Mucosa of descending colon (tissue), 3 donors: ENCODE measurements at places on chromosomes 11 and 22.

GRCh38 chr11:70290361-70291065 lies 20.0 kb downstream of the PPFIA1 start:
- no peak for DNase-seq

- peak; percentile 31 for DNase-seq
These were observed 7.2 kb downstream of the ZC3H7B start for GRCh38 chr22:41308544-41308947.

GRCh38 chr11:60767388-60767811 lies 10.7 kb downstream of the MS4A15 start:
- DNase-seq, result no peak

- DNase-seq, result no peak
These were observed 86.5 kb upstream of the SLC25A18 start for GRCh38 chr22:17476838-17477237.

GRCh38 chr11:71425860-71426259 lies 22.3 kb downstream of the DHCR7 start:
- DNase-seq, result no peak

- no peak for DNase-seq
These were observed 17.1 kb downstream of the YPEL1 start for GRCh38 chr22:21718499-21718898.

DNA sequence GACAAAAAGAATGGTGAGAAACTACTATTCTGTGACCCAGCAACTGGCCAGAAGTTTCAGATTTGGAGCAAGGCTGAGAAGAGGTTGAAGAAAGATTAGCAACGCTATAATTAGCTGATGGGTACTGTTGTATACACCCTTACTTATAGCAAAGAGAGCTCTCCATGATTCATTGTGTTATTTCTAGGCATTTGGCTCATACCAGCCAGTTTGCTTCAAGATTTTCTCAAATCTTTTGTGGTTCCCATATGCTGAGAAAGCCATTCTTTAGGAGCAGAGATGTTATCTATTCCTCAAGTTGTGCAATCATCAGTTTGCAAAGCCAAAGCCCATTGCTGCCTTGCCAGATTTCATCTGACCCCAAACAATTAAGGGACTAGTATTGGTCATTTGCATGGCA lies 179.4 kb downstream of the ETS1 start:
- no peak for DNase-seq

DNA sequence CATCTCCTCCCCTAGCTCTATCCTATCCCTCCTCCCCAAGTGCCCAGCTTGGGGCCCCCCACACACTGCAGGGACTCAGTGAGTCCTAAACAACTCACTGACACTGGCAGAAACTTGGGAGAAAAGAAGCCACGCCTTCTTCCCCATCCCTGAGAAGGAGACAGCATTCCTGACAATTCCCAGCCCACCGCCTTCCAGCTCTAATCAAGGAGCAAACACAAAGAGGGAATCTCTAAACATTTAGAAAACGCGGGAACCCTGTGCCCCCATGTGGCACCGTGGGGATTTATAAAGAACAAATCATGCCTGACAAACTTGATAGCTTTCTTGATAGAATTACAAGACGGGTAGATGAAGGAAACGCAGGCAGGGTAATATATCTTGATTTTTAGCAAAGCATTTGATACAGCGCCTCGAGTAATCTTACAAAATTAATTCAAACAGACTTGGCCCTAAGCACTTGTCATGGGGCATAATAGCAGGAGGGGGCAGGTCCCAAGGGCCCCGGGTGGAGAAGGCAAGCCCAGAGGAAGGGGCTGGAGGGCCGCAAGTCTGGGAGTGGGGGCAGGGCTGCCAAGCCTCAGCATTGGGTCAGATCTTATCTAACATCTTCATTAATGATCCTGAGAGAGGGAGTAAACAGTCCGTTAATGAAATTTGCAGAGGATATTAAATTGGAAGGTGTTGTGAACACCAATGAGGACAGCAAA lies 4.5 kb downstream of the CHST1 start:
- DNase-seq, result no peak
